ENCODE measurements at places on chromosomes 12 and 14.

- DNase-seq: no peak
Observed at GRCh38 chr14:34065690-34066391, 115.0 kb upstream of the EGLN3 start.

GRCh38 chr12:132542661-132543060 lies 52.7 kb downstream of the FBRSL1 start:
- DNase-seq: no peak

DNA sequence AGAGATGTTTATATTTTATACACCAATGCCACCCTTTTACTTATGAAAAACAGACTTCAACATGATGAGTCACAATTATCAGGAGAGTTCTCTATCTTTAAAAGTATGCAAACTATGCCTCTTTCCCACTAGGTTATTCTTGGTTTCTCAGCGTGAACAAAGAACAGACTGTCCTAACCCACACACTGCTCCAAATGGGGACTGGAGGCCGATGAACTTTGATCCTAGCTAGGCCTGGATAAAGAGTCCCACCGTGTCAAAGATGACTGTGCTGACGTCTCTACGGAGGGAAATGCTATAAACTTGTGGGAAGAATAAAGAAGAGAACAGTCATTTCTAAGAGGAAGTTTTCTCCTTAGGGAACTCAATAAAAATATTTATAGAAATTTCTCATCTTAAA lies 160.1 kb downstream of the EPS8 start:
- no peak for DNase-seq

- no peak for DNase-seq
Observed at GRCh38 chr12:12290206-12290605, 23.4 kb upstream of the LRP6 start.
